ENCODE measurements at places on chromosomes 1 and 21. TPM values are rescaled to one million over a fixed set of nuclear protein-coding genes. Genes with fewer than 3 reads are reported as not detected.

DNA sequence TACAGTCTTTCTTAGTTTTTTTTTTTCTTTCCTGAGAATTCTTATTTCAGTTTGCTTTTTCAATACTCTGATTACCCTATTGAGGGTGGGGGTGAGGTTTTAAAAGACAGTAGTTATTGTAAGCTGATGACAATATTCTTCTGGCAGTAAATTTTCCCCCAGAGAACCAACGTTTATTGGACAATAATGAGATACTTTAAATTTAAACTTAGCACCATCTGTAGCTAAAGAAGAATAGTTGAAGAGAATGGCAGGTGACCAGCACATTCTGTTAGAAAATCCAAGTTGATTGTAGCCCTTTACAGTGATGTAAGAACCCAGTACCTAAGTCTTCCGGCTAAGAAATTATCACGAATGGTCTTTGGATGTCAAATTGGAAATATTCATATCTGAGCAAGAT, 364.6 kb upstream of the LYPLAL1 start:
- no peak overlapping the region for H3K27ac ChIP-seq
- H3K4me1 ChIP-seq, result no peaks in the 10 kb centered on the region
- DNase-seq, result no peak
- H3K36me3 ChIP-seq, result no peaks in the 10 kb centered on the region
- H3K27me3 ChIP-seq, result no peaks in the 10 kb centered on the region

DNA sequence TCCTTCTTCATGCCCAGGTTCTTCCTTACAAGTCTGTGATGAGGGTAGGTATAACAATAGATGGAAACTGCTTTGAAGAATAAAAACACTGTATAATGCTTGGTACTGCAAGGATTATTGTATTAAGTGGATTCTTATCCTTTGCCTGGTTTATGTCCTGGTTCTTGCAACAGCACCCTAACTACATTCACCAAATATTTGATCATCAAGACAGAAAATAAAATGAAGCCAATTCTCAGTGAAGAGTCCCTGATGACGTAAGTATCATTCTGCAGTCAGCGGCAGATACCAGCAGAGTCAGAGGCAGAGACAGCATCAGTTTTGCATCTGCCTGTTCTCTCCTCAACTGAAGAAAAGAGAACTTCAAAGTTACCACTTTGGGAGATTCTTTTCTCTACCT, 19.7 kb downstream of the ARHGEF11 start:
- H3K27me3 ChIP-seq, result no peaks in the 10 kb centered on the region
- H3K4me3 ChIP-seq, result no peak overlapping the region
- DNase-seq, result no peak
- no peak overlapping the region for H3K27ac ChIP-seq
- peaks cover 14% of the 10 kb centered on the region for H3K4me1 ChIP-seq

DNA sequence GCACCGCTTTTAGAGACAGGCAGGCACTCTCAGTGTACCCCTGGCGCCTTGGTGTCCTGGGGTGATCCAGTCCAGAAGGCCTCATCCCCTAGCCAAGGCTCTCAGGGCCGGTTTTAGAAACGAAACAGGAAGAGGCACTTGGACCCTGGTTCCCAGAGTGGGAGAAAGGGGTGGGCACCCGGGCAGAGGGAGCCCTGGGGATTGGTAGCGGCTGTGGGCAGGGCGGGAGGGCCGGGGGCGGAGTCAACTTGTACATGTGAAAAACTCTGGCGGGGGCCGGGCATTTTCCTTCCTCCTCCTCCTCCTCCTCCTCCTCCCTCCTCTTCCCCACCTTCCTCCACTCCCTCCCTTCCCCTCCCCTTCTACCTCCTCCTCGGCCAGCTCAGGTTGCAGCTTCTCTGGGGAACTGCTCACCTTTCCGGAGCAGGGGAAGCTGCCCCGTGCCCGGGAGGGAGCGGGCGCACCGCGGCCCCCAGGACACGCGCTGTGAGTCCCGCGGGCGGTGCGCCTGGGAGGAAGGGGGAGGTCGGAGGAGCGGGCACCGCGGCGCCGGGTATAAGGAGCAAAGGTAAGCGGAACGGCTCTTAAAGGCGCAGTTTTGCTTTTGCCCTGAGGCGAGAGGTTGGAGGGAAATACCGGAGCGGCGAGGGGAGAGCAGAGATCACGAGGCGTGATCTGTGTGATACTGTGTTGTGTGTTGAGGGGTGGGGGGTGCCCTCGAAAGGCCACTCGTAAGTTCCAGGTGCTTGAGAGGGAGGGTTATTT, at the start of gene CDK18:
TSS of gene CDK18 (plus strand) at position 359 of the 765 bp plus-strand sequence. CDS start 18,499 bp downstream, outside the sequence.
- H3K4me3 ChIP-seq, result peak within 1 kb of the TSS; percentile 87
- peaks cover 3% of the 10 kb centered on the region for H3K27me3 ChIP-seq
- H3K4me1 ChIP-seq, result peaks cover 52% of the 10 kb centered on the region
- no peaks in the 10 kb centered on the region for H3K36me3 ChIP-seq
- no peak within 1 kb of the TSS for H3K27ac ChIP-seq
- DNase-seq, result peak; percentile 45

- peaks cover 19% of the 10 kb centered on the region for H3K4me1 ChIP-seq
- no peak for DNase-seq
- no peak overlapping the region for H3K4me3 ChIP-seq
These were observed 378.9 kb downstream of the KCNH1 start for GRCh38 chr1:210754878-210755665.

DNA sequence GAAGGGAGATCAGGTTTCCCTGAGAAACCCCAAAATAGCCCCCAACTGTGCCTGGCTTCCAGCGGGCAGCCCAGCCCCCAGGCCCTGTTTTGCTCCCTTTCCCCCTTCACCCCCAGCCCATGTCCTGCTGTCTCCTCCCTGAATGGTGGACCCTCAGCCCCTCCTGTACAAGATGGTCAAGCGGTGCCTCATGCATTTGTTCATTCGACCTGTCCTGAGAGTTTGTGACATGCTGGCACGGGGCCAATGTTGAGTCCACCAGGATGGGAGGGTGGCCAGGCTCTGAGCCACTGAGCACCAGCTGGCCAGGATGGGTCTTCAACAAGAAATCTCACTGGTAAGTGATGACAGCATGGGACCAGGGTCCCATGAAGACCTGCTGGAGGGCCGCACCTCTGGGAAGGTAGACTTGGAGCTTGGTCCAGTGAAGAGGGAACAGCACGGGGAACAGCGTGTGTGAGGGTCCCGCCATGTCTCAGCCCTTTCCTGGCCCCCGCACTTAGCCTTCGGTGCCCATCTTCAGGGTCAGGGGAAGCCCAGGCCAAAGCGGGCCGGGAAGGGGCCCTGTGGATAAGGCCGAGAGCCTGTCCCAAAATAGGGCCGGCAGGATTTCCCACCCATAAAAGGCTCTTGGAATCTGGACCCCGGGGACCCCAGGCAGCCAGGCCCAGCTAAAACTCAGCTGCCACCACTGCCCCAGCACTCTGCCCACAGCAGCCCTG, at the start of gene CALML6:
TSS of gene CALML6 (plus strand) at position 290 of the 722 bp plus-strand sequence. CDS start at position 311, 21 bp downstream.
- no peak for DNase-seq
- peaks cover 15% of the 10 kb centered on the region for H3K4me1 ChIP-seq
- H3K4me3 ChIP-seq, result no peak within 1 kb of the TSS
- H3K27ac ChIP-seq, result no peak within 1 kb of the TSS
- H3K27me3 ChIP-seq, result no peaks in the 10 kb centered on the region
- H3K36me3 ChIP-seq, result no peaks in the 10 kb centered on the region

GRCh38 chr1:243286409-243287122, 30.7 kb downstream of the SDCCAG8 start:
- H3K36me3 ChIP-seq, result peaks cover 28% of the 10 kb centered on the region
- H3K27ac ChIP-seq, result peak overlapping the region; percentile 53
- DNase-seq, result no peak
- H3K4me1 ChIP-seq, result peaks cover 10% of the 10 kb centered on the region

- DNase-seq, result no peak
- H3K4me3 ChIP-seq, result no peak overlapping the region
- no peaks in the 10 kb centered on the region for H3K4me1 ChIP-seq
- no peak overlapping the region for H3K27ac ChIP-seq
- H3K27me3 ChIP-seq, result peaks cover 16% of the 10 kb centered on the region
These were observed 13.3 kb upstream of the CAPN8 start for GRCh38 chr1:223678841-223679240.

DNA sequence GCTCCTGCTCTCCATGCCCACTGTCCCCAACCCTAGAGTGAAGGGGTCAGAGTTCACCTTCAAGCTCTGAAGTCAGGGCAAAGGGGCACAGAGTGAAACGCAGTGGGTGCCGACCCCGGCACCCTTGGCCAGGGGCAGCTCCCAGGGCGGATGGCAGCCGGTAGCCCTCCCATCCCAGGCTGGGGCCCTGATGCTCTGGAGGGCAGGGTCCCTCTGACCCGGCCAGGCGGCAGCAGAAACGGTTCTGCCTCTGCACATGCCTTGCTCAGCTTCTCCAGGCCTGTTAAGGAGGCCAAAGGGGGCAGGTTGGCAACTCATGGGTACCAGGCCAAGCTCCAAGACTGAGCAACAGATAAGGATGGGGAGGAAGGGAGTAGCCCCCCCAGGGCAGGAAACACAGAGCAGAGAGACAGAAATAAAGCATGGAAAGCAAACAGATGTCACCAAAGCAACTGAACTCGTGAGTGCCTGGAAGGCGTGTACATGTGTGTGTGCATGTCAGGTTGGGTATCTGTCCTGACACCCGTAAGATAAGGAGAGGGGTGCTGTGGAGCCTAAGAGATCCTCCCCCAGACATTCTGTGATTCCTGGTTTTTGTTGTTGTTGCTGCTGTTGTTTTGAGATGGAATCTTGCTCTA, 112.3 kb upstream of the IFFO2 start:
- H3K27me3 ChIP-seq, result no peaks in the 10 kb centered on the region
- no peak overlapping the region for H3K27ac ChIP-seq
- H3K36me3 ChIP-seq, result peaks cover 2% of the 10 kb centered on the region
- no peak for DNase-seq

GRCh38 chr1:240210026-240210425, 118.3 kb downstream of the FMN2 start:
- peaks cover 20% of the 10 kb centered on the region for H3K36me3 ChIP-seq
- no peaks in the 10 kb centered on the region for H3K4me1 ChIP-seq
- H3K4me3 ChIP-seq, result no peak overlapping the region
- H3K27ac ChIP-seq, result no peak overlapping the region

The EXTL1 gene
- total RNA-seq, result 7.6 TPM

The C2CD4D gene
- total RNA-seq, result 0.40 TPM

The ANGPTL7 gene
- 0.20 TPM for total RNA-seq

The GPR153 gene
- total RNA-seq, result 28.1 TPM
